Activated CD8-positive, alpha-beta T cell treated with anti-CD3 and anti-CD28 coated beads for 36 hours (primary cell): ENCODE measurements at places on chromosomes 1 and 21. TPM values are rescaled to one million over a fixed set of nuclear protein-coding genes. Genes with fewer than 3 reads are reported as not detected.
A peak's percentile ranks its signal among the peaks of the same experiment; 100 is the strongest.

DNA sequence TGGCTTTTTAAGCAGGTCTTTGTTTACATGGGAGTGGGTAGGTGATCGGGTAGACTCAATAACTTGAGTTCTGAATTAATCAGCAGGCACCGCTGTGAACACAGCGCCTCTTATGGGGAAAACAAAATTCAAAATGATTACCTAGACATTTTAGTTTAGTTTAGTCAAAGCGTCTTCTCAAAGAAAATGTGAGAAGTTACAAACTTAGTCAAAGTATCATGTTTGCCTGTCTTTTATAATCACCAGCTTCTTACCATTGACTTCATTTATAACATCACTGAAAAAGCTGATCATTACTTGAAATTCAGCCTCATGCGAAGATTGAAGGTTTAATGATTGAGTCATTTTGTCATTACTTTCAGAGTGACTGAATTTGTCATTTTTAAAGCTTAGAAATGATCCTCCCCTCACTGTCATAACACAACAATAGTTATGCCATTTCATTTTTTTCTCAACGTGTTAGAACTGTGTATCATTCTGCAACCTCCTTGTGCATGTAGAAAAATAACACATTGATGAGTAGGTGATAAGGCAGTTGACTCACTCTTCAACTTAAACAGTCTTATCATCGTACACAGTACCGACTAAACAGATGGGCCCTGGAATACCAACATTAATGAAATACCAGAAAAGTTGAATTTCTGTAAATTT is 188.5 kb downstream of the NFIA start:
- DNase-seq = no peak

DNA sequence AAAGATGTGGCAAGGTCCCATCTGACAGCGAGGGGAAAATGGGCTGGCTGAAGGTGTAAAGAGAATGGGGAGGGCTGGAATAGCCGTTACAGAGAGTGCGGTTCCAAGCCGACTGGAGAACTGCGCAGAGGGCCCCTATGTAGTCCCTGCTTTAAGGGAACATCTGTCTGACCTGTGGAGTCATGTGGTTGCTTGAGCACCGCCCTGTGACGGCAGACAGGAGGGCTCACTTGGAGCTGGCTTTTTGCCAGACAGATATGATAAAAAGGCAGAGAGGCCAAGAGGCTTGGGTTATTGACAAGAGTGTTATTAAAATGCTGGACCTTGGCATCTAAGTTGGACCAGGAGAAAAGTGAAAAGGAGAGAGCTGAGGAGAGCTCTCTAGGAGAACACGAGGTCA is 5.9 kb upstream of the PTPRF start:
- DNase-seq = no peak

DNA sequence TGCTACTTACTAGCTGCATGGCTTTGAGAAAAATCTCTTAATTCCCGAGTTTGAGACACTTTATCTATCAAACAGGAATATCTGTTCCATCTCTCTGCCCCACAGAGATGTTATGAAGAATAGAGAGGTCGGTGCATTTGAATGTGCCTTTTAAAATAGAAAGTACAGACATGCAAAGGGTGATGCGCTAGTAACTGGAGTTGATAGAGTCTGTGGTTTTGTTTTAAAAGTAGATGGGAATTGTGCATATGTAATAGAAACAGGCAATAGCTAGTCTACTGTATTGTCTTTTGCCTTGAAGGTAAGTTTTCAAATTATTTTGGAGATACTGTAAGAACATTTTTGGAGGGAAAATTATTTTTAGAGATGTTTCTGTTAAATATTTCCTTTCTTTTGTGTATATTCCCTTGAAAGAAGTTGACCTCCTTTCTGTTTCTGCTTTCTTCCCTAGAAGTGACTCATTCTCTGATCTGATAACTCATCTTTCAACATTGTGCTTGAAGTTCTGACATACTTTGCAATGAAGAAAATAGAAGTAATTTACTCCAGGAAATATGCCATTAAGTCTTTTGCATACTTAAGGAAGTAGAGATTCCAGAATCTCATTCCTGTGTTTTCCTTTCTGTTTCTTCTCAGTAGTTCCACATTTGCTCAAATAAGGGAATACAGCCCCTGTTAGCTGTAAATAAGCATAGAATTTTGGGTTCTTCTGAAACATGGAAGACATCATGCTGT is 151.6 kb downstream of the SDCCAG8 start:
- DNase-seq = no peak

DNA sequence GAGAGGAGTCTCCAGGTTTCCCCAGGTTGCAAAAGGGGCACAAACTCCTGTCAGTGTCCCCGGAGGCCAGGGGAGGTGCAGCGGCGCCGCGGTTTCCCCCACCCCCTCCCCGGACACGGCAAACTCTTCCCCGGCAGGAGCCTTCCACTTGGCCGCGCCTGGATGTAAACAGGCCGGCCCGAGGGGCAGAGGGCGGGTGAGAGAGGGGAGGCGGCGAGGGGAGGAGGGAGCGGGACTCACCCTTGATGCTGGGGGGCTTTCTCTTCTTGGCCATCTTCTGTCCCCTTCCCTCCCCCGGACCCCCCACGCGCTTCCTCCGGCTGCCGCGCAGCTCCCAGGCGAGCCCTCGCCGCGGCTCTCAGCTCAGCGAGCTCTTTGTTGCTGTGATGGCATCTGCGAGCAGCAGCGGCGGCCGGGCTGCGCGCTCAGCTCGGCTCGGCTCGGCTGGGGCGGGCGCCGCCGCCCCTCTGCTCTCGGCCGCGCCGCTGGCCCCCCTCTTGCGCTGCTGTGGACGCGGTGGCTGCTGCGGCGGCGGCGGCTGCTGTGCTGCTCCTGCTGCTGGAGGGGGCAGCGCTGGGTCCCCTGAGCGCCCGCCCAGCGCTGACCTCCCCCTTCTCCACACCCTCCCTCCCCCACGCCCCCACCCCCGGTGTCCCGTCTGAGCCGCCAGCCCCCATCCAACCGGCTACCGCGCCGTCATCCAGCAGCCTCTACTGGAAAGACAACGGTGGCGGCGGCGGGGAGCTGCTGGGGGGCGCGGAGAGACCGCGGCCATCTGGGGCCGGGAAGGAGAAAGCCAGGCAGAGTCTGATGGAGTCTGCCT is 4.9 kb upstream of the SLC44A5 start:
- DNase-seq = peak; percentile 20

DNA sequence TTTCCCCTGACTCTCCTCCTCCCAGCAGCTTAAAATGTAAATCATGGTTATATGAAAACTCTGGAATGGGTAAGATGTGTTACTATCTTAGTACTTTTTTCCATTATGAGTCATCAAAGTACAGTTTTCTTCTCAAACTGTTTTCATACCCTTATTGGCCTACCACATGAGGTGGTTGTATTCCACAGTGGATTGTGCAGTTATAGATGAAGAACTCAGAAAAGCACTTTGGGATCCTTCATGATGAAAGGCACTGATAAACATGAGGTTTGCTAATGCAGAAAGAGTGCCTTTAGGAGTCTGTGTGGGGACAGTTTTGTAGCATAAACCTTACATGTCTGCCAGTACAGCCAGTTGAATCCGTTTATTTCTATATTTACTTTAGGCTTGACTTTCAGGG is 32.0 kb upstream of the MYOCOS start:
- no peak for DNase-seq

- no peak for DNase-seq
These were observed 52.1 kb upstream of the PRMT6 start for GRCh38 chr1:107004421-107004820.

DNA sequence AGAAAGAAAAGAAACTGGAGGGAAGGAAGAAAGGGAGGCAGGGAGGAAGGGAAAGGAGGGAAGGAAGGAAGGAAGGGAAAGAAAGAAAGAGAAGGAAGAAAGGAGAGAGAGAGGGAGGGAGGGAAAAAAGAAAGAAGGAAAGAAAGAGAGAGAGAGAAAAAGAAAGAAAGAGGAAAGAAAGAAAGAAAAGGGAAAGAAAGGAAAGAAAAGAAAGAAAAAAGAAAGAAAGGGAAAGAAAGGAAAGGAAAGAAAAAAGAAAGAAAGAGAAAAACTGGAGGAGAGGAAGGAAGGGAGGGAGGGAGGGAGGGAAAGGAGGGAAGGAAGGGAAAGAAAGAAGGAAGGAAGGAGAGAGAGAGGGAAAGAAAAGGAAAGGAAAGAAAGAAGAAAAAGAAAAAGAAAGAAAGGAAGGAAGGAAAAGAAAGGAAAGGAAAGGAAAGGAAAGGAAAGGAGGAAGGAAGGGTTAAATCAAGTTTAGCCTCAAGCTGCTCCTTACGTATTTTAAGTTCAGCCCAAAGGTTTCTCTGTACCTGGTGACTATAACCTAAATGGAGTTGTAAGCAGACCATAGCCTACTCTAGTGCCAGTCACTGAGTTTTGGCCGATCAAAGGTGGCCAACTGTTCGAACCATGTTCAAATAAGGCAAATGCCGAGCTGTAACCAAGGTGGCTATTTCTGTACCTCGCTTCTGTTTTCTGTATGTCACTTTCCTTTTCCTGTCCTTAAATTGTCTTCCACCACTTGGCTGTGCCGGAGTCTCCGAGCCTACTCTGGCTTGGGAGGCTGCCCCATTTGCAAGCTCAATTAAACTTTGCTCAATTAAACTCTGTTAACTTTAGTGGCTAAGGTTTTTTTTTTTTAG is 37.8 kb upstream of the TMPRSS2 start:
- DNase-seq = no peak

GRCh38 chr1:112694363-112694929 is 12.5 kb downstream of the RHOC start:
- no peak for DNase-seq

DNA sequence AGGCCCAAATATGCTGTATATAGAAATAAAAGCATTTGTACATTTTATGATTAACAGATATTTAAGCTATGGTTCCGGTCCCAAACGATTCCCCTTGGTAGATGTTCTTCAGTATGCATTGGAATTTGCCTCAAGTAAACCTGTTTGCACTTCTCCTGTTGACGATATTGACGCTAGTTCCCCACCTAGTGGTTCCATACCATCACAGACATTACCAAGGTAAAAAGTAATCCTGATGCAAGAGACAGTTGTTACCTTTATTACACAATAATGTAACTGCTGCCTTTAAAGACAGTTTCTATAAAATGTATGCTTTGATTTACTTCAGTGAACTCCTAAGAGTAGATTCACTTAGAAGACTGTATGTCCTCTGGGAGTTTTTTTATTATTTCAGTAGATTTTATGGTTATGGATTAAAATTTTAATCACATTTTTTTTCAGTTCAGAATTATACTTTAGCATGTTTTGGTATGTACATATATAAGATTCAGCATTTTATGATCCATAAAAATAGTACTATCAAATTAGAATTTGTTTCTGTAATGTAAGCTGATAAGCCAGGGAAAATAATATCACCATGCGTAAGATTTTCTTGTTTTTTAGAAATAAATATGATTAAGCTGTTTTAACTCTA is 96.5 kb downstream of the USP25 start:
- peak; percentile 31 for DNase-seq

GRCh38 chr1:16014509-16015482 is 3.0 kb downstream of the HSPB7 start:
- DNase-seq = peak; percentile 33

GRCh38 chr1:224273641-224274040 is 56.3 kb downstream of the NVL start:
- no peak for DNase-seq

DNA sequence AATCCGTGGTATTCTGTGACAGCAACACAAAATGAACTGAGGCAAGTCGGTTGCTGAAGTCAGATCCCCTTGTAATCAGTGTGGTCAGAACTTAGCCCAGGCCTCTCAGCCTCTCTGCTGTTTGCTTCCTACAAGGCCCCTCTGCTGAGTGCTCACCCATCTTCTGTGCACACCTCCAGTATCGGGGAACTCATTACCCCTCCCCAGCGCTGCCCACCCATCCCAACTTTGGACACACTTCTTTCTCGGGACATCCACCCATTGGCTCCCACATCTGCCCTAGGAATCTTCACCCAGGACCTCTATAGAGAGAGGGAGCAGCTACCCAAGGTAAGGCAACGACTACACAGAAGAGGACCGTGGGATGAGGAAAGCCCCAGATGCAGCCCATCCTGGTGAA is 217.5 kb downstream of the MATN1 start:
- no peak for DNase-seq

DNA sequence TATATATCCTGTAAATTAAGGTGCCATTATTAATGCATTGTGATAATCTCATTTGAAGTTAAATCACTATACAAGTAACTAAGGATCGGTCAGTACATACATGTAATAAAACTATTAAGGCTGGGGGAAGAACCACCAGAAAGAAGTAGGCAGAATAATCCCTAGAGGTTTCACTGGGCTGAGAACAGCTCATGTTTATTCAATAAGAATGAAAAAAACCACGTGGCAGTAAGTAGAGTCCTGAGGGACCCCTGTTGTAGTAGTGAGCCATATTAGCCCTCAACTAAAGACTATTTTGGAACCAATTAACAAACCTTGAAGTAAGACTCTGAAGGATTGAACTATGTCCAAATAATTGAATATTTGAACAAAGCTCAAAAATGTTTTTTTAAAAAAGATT is 46.9 kb upstream of the ADAM30 start:
- DNase-seq = no peak

DNA sequence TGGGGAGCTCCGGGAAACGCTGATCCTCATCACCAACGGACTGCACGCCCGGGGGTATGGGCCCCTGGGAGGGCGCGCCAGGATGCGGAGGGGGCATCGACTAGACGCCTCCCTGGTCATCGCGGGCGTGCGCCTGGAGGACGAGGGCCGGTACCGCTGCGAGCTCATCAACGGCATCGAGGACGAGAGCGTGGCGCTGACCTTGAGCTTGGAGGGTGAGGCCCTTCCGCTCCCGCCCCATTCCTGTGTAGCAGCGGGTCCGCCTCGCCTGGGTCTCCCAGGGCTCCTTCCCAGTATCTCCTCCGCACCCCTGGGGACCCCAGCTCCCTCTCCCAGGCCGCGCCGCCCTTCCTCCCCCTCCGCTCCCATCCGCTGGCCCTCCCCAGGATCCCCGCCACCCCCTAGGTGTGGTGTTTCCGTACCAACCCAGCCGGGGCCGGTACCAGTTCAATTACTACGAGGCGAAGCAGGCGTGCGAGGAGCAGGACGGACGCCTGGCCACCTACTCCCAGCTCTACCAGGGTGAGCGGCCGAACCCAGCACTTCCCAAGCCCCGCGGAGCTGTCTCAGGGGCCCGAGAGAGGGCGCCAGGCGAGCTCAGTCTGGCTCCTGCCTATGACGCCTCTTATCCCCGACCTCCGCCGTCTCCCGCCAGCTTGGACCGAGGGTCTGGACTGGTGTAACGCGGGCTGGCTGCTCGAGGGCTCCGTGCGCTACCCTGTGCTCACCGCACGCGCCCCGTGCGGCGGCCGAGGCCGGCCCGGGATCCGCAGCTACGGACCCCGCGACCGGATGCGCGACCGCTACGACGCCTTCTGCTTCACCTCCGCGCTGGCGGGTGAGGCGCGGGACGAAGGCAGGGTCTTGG is 5.0 kb downstream of the HAPLN2 start:
- peak; percentile 58 for DNase-seq

DNA sequence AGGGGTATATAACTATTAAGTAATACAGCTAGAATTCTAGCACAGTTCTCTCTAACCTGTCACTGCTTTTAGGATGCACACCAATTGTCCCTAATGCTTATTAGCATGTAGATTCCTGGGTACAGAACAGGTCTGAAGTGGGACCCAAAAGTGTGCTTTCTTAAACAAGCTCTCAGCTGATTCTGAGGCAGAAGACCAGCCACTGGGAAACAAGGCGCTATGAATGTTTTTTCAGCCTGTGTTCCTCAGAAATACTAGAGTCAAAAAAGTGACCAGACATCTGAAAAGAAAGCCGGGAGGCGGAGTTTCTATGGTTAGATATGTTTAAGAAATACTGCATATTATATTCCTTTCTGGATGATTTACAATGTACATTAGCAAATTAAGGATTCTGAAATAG is 1.8 kb downstream of the PEF1 start:
- DNase-seq = no peak

The ATXN7L2 gene
- total RNA-seq = 11.2 TPM

The SPSB1 gene
- 1.5 TPM for total RNA-seq

The NBPF26 gene
- total RNA-seq = 20.7 TPM

The FCN3 gene
- not detected for total RNA-seq

The RNU5D-1 gene
- total RNA-seq = not detected

The CLDN8 gene
- not detected for total RNA-seq

The RIT1 gene
- 21.6 TPM for total RNA-seq

The OR2L13 gene
- not detected for total RNA-seq
